ENCODE measurements at places on chromosomes 1 and 21. TPM values are rescaled to one million over a fixed set of nuclear protein-coding genes. Genes with fewer than 3 reads are reported as not detected.

GRCh38 chr1:233334092-233334491 is 6.6 kb downstream of the MAP3K21 start:
- no peak overlapping the region for H3K27ac ChIP-seq
- H3K4me1 ChIP-seq, result no peaks in the 10 kb centered on the region
- no peak overlapping the region for H3K4me3 ChIP-seq
- DNase-seq, result no peak
- H3K36me3 ChIP-seq, result no peaks in the 10 kb centered on the region

Gene LIPI
- total RNA-seq, result not detected

DNA sequence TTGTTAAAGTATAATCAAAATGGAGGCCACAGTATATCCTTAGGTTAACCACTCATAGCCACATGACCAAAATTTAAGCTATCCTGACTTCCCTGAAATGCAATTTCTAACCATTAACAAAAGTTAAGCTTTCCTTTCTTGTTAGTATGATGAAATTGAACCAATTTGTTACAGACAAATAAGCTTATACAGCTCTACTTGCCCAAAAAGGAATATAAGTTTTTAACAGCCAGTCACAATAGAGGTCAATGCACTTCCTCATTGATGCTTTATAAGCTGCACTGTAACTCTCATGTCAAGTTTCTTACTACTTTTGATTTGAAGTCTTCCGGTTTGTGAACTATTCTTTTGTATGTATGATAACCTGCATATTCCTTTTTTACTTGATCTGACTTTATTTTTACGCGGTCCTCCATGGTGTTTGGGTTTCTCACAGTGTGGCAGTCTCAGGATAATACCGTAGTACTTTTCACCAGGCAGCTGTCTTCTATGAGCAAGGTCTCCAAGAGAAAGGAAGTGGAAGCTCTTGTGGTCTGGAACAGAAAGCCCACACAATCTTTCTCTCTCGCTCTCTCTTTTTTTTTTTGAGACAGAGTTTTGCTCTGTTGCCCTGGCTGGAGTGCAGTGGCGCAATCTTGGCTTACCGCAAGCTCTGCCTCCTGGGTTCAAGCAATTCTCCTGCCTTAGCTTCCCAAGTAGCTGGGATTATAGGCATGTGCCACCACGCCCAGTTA is 331.6 kb downstream of the SRGAP2C start:
- H3K4me1 ChIP-seq, result no peaks in the 10 kb centered on the region
- H3K4me3 ChIP-seq, result no peak overlapping the region
- no peak overlapping the region for H3K27ac ChIP-seq
- no peak for DNase-seq
- H3K27me3 ChIP-seq, result peaks cover 9% of the 10 kb centered on the region

Gene PCSK9
- 2.9 TPM for total RNA-seq

DNA sequence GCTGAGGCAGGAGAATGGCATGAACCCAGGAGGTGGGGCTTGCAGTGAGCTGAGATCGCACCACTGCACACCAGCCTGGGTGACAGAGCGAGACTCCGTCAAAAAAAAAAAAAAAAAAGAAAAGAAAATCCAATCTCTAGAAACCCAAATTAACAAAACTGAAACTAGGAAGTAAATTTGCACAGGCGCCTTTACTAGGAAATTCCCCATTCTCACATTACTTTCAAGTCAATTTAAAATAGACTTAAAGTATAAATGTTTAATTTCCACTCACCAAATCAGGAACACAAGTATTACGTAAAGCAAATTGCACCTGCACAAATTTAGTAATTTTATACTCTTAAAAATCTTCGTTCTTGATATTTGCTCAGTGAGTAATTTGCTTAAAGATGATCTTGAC is 67.8 kb upstream of the BCAR3 start:
- DNase-seq, result no peak
- H3K4me3 ChIP-seq, result no peak overlapping the region
- no peaks in the 10 kb centered on the region for H3K36me3 ChIP-seq
- no peaks in the 10 kb centered on the region for H3K27me3 ChIP-seq
- no peaks in the 10 kb centered on the region for H3K4me1 ChIP-seq
- no peak overlapping the region for H3K27ac ChIP-seq

GRCh38 chr1:110112656-110113055 is 413 bp downstream of the UBL4B start:
- H3K4me1 ChIP-seq, result no peaks in the 10 kb centered on the region
- no peak overlapping the region for H3K4me3 ChIP-seq
- no peaks in the 10 kb centered on the region for H3K27me3 ChIP-seq

Gene FOXD3
- total RNA-seq, result not detected

DNA sequence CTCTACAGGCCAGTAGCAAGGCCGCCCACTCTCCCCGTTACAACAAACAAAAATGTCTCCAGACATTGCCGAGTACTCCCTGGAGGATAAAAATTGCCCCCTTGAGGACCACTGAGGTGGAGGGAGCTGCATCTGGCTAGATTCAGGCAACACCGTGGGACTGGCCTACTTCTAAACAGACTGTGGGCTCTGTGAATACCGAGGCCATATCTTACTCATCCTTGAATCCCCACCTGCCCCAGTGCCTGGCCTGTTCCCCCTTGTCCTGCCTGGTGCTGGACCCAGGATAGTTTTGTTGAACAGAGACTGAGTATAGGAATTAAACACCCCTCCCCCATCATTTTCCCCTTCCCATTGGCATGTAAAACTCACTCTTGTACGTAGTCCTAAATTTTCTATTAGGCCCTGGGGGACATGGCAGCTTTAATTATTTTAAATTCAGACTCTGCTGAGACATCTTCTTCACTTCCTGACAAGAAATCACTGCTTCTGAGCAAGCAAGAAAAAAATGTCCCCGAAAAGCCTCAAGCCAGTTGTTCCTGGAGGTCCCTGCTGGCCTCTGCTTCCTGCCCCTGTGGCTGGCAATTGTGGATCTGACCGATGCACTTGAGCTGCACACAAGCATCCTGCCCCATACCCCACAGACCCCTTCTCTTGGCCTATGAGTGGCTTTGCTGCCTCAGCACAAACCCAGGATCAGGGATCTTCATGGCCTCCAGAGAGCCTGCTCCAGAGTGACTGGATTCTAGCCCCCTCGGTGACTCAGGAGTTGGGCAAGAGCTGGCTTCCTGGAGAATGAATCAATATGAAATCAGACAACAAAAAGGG is 111.0 kb downstream of the ACTL8 start:
- H3K4me3 ChIP-seq, result no peak overlapping the region
- H3K27me3 ChIP-seq, result no peaks in the 10 kb centered on the region
- no peaks in the 10 kb centered on the region for H3K4me1 ChIP-seq
- H3K36me3 ChIP-seq, result no peaks in the 10 kb centered on the region
- no peak overlapping the region for H3K27ac ChIP-seq

- no peaks in the 10 kb centered on the region for H3K4me1 ChIP-seq
- no peak overlapping the region for H3K4me3 ChIP-seq
- no peaks in the 10 kb centered on the region for H3K27me3 ChIP-seq
- H3K27ac ChIP-seq, result no peak overlapping the region
- H3K36me3 ChIP-seq, result no peaks in the 10 kb centered on the region
Measured at GRCh38 chr1:39925721-39926342, 24.1 kb upstream of the MYCL start.

DNA sequence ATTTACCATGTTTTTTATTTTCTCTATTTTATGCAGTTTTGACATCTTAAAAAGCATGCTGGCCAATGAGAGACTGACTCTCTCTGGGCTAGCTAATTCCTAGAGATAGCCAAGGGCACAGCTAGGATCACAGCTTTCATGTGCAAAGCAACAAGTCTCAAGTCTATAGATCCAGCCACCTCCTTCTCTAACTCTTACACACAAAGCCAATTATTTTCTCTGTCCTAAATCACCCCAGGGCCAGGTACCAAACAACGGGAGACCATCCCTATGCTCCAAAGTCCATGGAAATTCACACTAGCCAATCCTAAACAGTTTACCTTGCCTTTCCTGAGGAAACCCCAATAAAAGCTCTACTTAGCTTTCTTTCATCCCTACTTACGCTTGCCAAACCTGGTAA is 38.0 kb downstream of the ARHGAP29 start:
- no peaks in the 10 kb centered on the region for H3K36me3 ChIP-seq
- H3K27me3 ChIP-seq, result no peaks in the 10 kb centered on the region
- H3K27ac ChIP-seq, result no peak overlapping the region
- H3K4me1 ChIP-seq, result no peaks in the 10 kb centered on the region
- no peak for DNase-seq

GRCh38 chr1:25091658-25092057 is 140.6 kb downstream of the SYF2 start:
- no peaks in the 10 kb centered on the region for H3K36me3 ChIP-seq
- H3K4me1 ChIP-seq, result no peaks in the 10 kb centered on the region
- no peak for DNase-seq

Gene PDZK1
- not detected for total RNA-seq

DNA sequence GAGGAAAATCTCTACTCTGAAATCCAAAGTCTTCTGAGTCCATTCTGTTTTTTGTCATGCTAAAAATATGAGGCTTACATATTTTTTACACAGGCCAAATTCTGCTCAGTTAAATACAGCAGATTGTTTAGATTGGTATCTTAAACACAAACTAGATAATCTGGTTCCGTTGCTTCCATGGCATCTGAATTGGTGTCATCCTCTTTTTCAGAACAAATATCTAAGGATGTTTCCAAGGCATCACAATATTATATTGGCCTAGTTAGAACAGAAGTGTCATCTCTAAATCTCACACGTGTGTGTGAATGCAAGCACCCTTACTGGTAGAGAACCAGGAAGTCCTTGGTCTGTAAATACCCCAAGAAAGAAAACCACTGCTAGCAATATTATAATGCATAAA is 151.2 kb downstream of the NRIP1 start:
- no peaks in the 10 kb centered on the region for H3K27me3 ChIP-seq
- H3K4me3 ChIP-seq, result no peak overlapping the region
- DNase-seq, result no peak

- DNase-seq, result no peak
- no peaks in the 10 kb centered on the region for H3K4me1 ChIP-seq
- no peaks in the 10 kb centered on the region for H3K27me3 ChIP-seq
- no peaks in the 10 kb centered on the region for H3K36me3 ChIP-seq
- no peak overlapping the region for H3K27ac ChIP-seq
Measured at GRCh38 chr1:147613506-147613905, 56.8 kb downstream of the ACP6 start.

GRCh38 chr1:162009501-162010174 is 14.0 kb downstream of the OLFML2B start:
- no peaks in the 10 kb centered on the region for H3K36me3 ChIP-seq
- DNase-seq, result no peak
- H3K27ac ChIP-seq, result no peak overlapping the region
- H3K27me3 ChIP-seq, result no peaks in the 10 kb centered on the region
- no peak overlapping the region for H3K4me3 ChIP-seq
- no peaks in the 10 kb centered on the region for H3K4me1 ChIP-seq

GRCh38 chr1:245156736-245157505 is 2.1 kb downstream of the KIF26B start:
- no peak for DNase-seq
- no peak overlapping the region for H3K4me3 ChIP-seq
- H3K27me3 ChIP-seq, result no peaks in the 10 kb centered on the region
- H3K36me3 ChIP-seq, result no peaks in the 10 kb centered on the region
- H3K4me1 ChIP-seq, result no peaks in the 10 kb centered on the region

Gene KIRREL1
- total RNA-seq, result 34.1 TPM

Gene FCRL2
- total RNA-seq, result 0.59 TPM

GRCh38 chr1:198845271-198845670 is 206.4 kb downstream of the PTPRC start:
- H3K4me1 ChIP-seq, result no peaks in the 10 kb centered on the region
- no peak for DNase-seq
- H3K4me3 ChIP-seq, result no peak overlapping the region
- no peaks in the 10 kb centered on the region for H3K27me3 ChIP-seq
- H3K27ac ChIP-seq, result no peak overlapping the region

DNA sequence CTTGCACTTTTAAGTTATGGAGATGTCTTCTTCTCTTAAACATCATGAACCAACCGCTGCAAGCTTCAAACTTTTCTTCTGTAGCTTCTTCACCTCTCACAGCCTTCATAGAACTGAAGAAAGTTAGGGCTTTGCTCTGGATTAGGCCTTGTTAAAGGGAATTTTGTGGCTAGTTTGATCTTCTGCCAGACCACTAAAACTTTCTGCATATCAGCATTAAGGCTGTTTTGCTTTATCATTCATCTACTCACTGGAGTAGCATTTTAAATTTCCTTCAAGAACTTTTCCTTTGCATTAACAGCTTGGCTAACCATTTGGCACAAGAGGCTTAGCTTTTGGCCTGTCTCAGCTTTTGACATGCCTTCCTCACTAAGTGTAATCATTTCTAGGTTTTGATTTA is 43.0 kb upstream of the RGL1 start:
- DNase-seq, result no peak
- H3K36me3 ChIP-seq, result no peaks in the 10 kb centered on the region
- no peak overlapping the region for H3K27ac ChIP-seq
- H3K4me1 ChIP-seq, result no peaks in the 10 kb centered on the region
- H3K27me3 ChIP-seq, result no peaks in the 10 kb centered on the region

Gene MXRA8
- total RNA-seq, result 86.1 TPM

Gene RCSD1
- 8.4 TPM for total RNA-seq

Gene PDPN
- total RNA-seq, result 31.4 TPM

- H3K4me3 ChIP-seq, result no peak overlapping the region
- DNase-seq, result no peak
- no peaks in the 10 kb centered on the region for H3K4me1 ChIP-seq
- no peaks in the 10 kb centered on the region for H3K27me3 ChIP-seq
- H3K27ac ChIP-seq, result no peak overlapping the region
Measured at GRCh38 chr1:199129247-199129646, 490.4 kb downstream of the PTPRC start.

Measured in uterus (tissue), 4 donors.